ENCODE measurements at places on chromosomes 6 and 20. TPM values are rescaled to one million over a fixed set of nuclear protein-coding genes. Genes with fewer than 3 reads are reported as not detected.

ZCCHC3 gene
- 14.0 TPM for total RNA-seq

GINS1 gene
- 31.1 TPM for total RNA-seq

TP53TG5 gene
- total RNA-seq: not detected

NKX2-4 gene
- not detected for total RNA-seq

RNGTT gene
- 29.0 TPM for total RNA-seq

MCCD1 gene
- total RNA-seq: not detected

KCNQ2 gene
- total RNA-seq: not detected

SYCP2L gene
- total RNA-seq: not detected

BPIFB1 gene
- total RNA-seq: not detected

GRCh38 chr20:63226042-63226943, 9.4 kb upstream of the BIRC7 start:
- no peak for DNase-seq

DNA sequence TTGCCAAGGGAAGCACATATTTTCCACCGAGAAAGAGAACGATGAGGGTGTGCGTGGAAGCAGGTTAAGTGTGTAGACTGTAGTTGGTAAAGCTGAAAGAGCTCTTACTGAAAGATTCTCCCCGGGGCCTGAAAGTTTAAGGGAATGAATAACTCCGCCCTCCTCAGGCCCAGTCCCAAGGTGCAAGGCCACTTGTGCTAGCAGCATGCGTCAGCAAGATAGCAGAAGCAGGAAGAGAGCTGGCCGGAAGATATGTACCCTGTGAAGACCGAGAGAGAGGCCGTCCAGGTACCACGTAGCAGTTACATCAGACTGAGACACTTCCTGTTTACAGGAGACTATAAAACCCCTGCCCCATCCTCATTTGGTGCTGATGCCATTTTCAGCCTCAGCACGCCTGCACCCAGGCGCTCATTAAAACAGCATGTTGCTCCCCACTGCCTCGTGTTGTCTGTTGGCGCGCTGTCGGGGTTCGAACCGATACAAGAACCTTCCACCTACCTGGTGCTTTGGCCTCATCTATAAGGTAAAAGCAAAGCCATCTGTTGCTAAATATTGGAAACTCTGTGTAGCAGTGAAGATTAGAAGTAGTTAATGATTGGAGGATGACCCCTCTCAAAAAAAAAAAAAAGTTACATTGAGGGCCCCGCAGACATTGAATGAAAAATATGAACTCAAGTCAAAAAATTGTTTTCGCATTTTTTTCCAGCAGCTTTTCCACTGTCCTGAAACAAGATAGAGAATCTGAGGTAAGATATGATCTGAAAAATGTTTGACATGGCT, 18.6 kb upstream of the FAM135A start:
- no peak for DNase-seq

- DNase-seq: no peak
These were observed 20.4 kb downstream of the UTRN start for GRCh38 chr6:144305567-144305966.

DNA sequence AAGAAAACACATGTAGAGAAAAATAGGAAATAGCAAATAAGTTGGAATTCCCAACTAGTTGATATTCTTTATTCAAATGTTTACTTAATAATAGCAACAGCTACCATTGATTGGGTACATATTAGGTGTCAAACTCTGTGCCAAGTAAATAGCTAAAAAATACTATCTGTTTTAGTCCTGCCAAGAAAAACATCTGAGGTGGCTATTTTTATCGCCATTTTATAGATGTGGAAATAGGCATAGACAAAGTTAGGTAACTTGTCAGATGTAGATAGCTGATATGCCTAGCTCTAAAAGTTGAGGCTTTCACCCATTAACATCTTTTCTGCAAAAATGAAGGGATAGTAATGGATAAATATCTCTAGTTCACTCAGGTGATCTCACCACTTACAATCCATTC, 549.2 kb upstream of the ID4 start:
- DNase-seq: no peak

DNA sequence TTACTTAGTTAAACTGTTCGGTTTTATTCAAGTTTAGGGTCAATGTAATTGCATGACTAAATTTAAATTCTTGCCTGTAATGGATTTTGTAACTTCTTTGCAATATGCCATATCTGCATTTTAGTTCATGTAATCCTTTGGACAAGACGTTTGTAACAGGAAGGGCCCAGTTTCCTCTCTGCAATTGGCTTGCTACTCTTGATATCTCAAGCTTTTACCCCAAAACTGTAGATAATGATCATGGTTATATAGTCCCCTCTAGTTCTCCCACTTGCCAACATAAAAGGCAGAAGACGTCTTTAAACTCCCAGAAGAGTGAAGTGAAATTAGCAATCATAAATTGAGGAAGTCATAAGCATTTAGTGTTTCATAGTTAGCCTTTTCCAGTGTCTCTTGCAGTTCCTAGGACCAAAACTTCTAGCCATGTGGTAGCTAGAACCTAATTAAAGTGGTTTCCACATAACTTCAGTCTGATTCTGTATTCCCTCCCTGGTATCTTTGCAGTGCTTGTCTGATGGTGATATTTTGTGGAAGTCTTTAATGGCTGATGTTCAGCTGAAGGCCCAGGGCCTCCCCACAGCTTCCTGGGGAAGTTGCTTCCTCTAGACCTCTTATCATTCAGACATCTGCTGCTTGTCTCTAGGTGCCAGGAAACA, 117.8 kb upstream of the SUPT3H start:
- DNase-seq: no peak

DNA sequence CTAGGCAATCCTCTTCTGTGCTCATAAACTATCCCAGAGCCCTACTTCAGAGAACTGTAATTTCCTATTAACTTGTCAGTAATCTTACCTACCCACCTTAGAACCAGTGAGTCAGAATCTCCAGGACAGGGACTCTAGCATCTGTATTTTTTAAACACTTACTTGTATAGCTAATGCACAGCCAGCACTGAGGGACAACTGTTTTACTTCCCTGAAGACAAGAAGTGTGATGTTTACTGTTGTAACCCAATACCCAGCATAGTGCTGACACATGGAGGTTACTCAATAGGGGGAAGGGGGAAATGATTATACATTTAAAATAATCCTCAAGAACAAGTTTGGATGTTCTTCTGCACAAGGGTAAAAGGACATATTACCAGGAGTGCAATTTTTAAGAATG, 130.8 kb downstream of the BTBD9 start:
- DNase-seq: peak; percentile 71

DNA sequence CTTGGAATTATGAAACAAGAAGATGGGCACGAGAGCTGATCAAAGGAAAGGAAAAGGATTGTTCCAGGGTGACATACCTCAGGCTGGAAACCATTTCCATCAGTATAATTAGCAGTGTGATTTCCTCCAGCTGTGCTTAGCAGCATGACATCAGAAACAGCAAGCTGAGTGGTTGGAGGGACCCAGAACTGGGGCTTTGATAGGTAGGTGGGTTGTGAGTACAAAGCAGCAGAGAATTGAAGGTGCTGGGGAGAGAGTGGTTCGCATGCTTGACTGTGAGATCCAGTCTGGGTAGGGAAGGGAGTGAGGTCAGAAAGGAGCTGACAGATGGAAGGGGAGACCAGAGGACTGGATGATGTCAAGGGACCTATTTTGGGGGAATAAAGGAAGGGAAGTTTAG, 90.4 kb downstream of the CD164 start:
- DNase-seq: no peak

- peak; percentile 40 for DNase-seq
These were observed 107.8 kb downstream of the ZFP64 start for GRCh38 chr20:52083627-52084232.

- no peak for DNase-seq
These were observed 43.8 kb downstream of the TAF4 start for GRCh38 chr20:62021793-62022385.

DNA sequence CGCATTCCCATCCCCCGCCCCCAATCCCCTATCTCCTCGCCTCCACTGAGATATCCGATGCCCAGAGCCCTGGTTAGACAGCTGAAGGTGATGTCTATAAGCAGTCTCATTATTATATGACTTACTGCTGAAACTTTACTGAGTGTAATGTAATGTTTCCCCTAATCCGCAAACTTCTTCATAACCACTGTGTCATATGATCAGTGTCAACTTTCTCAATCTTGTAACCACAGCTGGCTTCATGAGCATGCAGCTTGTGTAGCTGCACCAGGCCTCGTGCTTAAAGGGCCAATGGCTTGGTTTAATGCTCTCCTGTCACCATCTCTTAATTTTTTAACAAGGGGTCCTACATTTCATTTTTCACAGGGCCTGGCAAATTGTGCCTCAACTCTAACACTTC, 8.1 kb downstream of the ASIP start:
- DNase-seq: peak; percentile 89

- peak; percentile 88 for DNase-seq
These were observed 5.5 kb downstream of the PTGIS start for GRCh38 chr20:49562311-49563014.

DNA sequence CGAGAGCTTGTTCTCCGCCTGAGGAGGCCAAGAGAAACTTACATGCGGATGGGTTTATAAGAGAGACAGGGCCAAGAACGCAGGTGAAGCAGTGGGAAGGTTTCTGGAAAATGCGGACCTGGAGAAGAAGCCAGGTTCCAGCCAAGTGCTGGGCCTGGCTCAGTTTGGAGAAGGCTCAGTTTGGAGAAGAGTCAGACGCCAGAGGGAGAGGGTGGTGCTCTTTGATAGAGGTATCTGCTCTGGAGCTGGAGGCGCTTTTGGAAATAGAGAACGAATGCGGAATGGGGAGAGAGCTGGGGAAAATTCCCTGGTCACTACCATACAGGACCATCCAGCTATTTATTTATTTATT, 753 bp downstream of the RSPH9 start:
- no peak for DNase-seq

- no peak for DNase-seq
These were observed 167.0 kb upstream of the EXOC2 start for GRCh38 chr6:859936-860335.

DNA sequence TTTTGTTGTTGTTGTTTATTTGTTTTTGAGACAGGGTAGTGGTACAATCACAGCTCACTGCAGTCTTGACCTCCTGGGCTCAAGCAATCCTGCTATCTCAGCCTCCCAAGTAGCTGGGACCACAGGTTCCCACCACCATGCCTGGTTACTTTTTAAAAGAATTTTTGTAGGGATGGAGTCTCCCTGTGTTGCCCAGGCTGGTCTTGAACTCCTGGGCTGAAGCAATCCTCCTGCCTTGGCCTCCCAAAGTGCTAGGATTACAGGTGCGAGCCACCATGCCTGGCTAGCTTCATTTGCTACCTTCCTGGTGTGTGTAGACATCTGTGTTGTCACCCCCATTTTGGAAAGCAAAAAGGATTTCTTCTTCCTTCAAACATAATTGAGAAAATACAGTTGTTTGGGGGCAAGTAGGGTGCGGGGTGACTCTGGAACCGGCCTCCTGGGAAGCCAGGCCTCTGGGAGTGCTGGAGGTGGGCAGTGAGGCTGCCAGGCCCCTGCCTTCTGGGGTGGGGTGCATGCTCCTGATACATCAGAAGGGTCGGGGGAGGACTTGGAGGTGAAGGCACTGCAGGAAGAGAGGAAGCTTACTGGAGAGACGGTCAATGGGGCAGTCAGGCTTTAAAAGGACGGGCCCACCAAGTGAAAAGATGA, 28.4 kb downstream of the SYNJ2 start:
- no peak for DNase-seq

- peak; percentile 94 for DNase-seq
These were observed 88.3 kb upstream of the COL21A1 start for GRCh38 chr6:56335726-56336125.

GRCh38 chr6:10886691-10887502, at the start of gene SYCP2L:
SYCP2L (plus strand) TSS chr6:10887052; CDS start chr6:10887127, 75 bp downstream.
- DNase-seq: peak; percentile 18

DNA sequence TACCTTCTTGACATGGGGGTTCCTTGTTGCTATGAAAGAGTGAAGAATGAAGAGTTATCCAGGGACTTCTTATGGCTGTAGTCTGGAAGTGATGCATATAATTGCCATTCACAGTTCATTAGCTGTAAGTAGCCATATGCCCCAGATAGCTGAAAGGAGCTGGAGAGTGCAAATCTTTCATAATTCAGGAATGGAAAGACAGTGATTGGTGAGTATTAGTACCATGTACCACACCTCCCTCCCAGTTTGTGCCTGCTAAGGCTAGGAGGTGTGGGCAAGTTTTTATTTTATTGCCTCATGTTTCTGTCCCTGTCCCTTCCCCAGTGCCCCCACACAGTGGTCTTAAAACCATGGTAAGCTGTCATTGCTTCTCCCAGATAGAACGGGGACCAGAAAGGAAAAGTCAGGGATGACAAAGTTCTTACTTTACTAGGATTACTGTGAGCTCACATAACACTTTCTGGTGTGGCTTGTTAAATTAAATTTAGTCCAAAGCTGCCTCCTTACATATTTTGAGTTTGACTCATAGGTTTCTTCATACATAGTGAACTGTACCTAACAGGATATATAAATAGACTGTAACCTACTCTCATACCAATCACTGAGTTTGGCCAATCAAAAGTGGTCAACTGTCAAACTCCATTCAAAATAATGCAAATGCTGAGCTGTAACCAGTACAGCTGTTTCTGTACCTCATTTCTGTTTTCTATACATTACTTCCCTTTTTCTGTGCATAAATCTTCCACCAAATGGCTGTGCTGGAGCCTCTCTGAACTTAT, 119.4 kb downstream of the RFPL4B start:
- DNase-seq: peak; percentile 80

- DNase-seq: peak; percentile 62
These were observed 116.5 kb upstream of the ESR1 start for GRCh38 chr6:151690768-151691562.

DNA sequence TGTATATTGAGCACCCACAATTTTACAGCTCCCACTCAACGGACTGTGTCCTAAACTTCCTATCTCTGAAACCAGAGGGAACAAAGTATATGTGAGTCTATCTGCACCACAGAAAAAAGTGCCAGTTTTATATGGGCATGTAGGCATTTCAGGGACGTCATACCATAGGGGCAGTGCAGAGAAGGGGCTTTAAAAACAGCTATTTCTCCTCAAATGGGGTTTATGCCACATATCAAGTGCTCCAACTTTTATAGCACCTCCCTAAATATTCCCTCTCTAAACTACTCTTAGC, 28.9 kb upstream of the ASF1A start:
- no peak for DNase-seq

DNA sequence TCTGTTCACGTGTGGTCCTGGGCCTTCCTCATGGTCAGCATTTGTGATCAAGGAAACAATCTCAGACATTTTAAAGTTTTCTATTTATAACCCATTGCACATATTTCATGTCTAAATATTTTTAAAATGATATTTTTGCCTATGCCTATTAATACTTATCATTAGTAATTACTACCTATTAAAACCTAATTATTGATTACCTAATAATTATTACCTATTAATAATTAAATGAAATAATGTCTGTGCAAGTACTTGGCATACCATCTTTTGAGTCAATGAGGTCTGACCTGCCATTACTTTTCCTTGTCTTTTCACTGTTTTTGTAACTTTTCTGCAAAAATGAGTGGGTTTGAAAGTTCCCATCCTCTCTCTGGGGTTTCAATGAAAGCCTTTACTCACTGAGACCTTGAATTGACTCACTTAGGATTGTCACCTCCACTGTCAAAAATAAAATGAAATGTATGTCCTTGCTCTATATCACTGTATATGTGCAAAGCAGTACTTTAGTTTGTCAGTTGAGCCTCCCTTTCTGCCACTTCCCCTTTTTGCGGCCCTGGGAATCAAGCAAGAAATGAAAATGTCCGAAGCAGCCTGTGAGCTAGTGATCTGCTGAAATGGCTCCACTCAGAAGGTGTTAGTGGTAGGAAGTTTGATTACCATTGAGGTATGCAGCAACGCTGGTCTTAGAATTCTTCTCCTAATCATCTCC, 87.8 kb downstream of the L3MBTL3 start:
- DNase-seq: no peak

Measured in LHCN-M2 (cell line).